BE2C (cell line): ENCODE measurements at places on chromosomes 11 and 22.

DNA sequence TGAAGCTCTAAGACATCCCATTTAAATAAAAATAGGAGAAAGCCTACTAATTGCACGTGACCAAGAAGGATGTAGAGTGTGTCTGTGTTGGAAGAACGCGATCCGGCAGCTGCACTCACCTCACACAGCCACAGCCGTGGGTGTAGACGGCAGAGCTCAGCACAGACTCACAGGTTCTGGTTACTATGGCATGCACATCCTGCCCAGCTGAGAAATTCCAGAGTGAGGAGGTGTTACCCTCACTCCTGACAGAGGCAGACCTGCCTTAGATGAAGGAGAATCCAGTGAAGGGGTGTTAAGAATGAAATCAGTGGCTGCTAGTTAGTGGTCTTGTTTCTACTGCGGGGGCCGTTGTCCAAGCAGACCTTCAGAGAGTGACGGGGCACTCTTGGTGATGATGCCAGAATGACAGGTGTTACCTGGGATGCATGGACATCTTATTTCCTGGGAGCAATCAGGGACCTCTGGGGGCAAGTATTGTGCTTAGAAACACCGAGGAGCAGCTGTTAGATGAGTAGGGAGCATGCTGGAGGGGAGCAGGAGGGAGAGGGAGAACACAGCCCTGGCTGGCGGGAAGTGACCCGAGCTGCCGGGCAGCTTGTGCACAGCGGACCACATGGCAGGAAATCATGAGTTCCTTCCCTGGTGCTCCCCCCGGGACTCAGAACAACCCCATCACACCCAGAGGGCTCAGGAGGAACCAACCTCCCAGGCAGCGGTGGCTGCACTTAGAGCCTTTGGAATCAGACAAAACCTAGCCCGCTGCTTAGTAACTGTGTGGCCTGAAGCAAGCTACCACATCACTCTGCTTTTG lies 12.3 kb downstream of the KCNJ5 start:
- DNase-seq = no peak

DNA sequence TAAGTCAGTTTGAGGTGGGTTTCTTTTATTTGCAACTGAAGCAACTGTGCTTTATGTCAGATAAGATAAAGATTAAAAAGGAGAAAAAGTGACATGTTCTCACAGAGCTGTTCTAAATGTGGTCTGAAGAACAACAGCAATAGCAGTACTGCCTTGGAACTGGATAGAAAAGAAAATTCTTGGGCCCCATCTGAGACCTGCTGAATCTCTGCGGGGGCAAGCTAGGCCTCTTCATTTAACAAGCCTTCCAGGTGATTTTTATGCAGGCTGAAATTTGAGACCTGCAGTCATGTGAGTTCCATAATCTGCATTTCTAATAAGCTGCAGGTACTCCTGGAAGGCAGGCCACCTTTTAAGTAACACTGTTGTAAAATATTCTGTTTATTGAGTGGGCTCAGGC lies 91.4 kb upstream of the CTSC start:
- no peak for DNase-seq

- DNase-seq = peak; percentile 4
Observed at GRCh38 chr11:9972989-9973388, 309.1 kb downstream of the SWAP70 start.

DNA sequence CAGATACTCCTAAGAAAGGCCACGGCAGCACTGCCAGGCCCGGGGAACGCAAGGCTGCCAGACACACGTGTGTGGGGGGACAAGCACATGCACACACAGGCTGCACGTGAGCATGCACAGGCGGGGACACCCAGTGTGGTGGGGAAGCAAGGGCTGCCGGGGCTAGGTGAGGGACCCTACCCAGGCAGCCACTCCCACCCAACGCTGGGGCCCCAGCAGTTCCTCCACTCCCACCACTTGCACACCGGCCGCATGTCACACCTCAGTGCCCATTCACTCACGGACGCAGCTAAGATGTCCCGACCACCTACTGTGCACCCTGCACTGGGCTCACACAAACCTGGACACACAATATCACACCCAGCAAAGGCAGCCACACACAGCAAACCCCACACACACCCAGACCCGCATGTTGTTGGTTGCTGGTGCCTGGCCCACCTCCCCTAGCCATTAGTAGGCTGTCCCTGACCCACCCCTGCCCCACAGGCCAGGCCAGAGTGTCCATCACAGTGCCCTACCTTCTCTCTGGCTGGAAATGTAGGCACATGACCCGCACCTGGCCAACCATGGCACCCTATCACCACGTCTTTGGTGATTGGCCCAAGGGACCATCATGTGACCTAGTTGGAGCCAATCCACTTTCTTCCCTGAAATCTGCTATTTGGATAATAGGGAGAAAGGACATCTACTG lies 8.8 kb downstream of the SSTR3 start:
- DNase-seq = no peak
